Stimulated activated CD4-positive, alpha-beta T cell treated with anti-CD3 and anti-CD28 coated beads, Interleukin-2, amount 100 ng/mL, for 24 hours (primary cell): ENCODE measurements at places on chromosomes 2 and 18.

GRCh38 chr2:65602603-65603235 is 170.3 kb upstream of the SPRED2 start:
- no peak for DNase-seq

- DNase-seq, result no peak
Observed at GRCh38 chr2:147382322-147382948, 462.4 kb upstream of the ACVR2A start.

DNA sequence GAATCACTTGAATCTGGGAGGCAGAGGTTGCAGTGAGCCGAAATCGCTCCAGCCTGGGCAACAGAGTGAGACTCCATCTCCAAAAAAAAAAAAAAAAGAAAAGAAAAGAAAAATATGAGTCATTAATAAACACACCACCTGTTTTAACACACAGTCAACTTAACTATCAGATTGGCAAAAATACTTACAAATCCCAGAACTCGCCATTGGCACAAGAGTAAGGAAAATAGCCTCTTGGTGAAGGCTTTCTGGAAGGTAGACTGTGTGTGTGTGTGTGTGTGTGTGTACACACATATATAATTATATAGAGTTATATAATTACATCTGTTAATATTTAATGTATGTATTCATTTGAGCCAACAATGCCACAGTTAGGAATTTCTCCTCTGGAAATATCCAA is 63.7 kb upstream of the UXS1 start:
- DNase-seq, result no peak

- DNase-seq, result no peak
Observed at GRCh38 chr2:33292981-33293595, 183.4 kb upstream of the RASGRP3 start.

DNA sequence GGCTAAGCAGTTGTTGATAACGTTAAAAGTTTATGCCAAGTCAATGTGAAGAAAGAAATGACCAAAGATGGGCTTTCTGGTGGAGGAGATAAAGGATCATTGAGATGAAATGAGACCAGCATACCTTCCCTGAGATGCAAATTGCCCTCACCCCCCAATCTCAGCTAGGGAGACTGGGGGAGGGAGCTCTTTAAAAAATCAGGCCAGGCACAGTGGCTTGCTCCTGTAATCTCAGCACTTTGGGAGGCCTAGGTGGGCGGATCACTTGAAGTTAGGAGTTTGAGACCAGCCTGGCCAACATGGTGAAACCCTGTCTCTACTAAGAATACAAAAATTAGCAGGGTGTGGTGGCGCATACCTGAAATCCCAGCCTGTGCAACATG is 30.9 kb upstream of the KCMF1 start:
- no peak for DNase-seq

- DNase-seq, result no peak
Observed at GRCh38 chr2:205770577-205770976, 88.3 kb downstream of the NRP2 start.

DNA sequence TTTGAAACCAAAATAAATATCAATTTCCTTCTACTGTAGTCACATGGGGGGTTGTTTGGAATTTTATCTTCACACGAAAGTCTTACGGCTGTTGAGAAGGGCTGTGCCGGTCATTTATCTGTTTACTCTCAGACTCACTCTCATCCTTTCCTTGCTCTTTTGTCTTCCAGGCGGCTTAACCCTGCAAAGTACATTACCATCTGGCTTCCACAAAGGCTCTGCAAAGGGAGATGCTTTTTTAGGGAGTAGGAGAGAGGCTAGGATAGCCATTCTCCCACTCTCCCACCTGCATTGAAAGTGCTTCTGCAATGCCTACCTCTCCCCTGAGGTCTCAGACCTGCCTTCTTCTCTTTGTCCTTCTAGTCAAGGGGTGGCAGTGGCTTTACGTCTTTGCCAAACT is 247.6 kb downstream of the MEIS1 start:
- DNase-seq, result no peak

GRCh38 chr2:101559551-101559950 is 84.6 kb upstream of the RFX8 start:
- DNase-seq, result no peak

DNA sequence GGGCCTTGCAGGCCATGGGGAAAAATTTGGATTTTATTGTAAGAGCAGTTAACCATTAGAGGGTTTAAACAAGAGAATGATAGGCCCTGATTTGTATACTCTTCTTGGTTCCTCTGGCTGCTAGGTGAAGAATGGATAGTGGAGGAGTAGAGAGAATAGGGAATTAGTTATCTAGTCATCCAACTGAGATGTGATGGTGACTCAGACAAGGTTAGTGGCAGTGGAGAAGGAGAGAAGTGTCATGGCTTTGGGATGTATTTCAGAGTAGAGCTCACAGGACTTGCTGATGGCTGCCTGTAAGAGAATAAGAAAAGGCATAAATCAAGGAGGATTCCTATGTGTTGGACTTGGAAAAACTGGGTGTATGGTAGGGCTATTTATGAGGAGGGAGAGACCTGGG is 169.4 kb downstream of the PLCL1 start:
- DNase-seq, result no peak

DNA sequence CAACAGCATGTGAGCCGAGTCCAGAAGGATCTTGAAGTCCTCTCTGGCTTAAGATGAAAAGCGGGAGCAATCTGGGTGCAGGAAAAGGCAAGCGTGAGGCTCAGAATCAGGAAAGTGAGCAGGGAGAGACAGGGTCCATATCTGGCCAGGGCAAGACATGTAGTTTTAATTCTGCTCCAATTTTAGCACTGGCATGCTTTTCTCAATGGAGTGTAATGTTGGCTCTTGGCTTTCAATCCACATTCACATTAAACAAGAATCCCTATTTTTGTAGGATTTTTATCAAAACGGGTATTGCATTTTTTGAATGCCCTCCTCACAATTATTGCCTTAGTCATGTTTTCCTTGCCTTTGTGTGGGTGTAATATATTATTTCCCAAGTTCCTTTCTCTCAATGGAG is 6.0 kb downstream of the SPATA3 start:
- DNase-seq, result no peak

DNA sequence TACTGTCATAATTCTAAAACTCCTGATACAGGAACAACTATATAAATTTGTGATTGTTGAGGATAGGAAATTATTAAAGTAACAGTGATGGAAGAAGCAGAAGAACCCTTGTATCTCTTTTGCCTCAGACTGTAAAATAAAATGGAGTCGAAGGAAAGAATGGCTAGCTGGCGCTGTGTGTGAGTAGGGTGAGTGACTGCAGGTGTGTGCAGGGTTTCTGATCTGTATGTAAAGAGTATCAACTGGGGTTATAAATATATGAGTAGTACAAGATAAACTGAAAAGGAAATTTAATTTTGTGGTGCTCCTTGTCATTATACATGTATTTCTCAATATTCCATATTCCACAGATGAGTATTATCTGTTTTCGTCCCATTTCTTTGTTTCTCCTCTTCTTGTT is 15.2 kb downstream of the POLI start:
- no peak for DNase-seq

DNA sequence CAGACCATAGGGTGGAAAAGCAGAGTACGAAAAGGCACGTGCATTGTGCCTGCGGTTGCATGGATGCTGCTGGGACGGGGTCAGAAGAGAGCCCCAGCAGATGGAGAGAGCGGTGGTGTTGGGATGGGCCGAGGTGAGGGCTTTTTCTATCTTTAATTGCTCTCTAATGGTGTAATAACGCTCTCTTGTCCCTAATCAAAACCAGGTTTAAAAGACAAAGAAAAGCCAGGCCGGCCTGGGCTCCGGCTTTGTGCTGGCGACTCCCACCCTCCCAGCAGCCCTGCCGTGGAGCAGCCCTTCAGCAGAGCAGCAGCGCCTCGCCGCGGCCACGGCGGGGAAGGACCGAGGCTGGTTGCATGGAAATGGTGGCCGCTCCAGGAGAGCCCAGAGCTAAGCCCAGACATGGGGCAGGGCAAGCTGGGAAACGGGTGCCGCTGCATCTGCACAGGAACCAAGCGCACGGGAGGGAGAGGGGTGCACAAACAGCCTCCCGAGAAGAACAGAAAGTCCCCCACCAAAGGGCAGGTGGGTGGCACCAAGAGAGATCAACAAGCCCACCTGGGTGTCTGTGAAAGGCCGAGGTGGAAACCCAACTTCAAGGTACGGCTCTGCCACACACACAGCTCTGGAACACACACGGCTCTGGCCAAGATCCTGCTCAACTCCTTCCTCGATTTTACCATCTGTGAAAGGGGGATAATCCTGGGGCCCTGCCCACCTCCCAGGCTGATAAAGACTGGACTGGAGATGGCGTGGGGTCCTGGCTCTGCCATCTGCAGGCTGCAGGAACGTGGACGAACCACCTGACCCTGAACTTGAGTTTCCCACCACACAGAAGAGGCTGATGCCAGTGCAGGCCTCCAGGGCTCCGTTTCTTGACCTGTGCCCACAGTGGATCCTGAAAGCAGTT is 15.0 kb downstream of the HS1BP3 start:
- DNase-seq, result peak; percentile 64

GRCh38 chr2:24836206-24836605 is 43.0 kb downstream of the CENPO start:
- no peak for DNase-seq

GRCh38 chr2:3434654-3435053 is 55.2 kb downstream of the TRAPPC12 start:
- no peak for DNase-seq

DNA sequence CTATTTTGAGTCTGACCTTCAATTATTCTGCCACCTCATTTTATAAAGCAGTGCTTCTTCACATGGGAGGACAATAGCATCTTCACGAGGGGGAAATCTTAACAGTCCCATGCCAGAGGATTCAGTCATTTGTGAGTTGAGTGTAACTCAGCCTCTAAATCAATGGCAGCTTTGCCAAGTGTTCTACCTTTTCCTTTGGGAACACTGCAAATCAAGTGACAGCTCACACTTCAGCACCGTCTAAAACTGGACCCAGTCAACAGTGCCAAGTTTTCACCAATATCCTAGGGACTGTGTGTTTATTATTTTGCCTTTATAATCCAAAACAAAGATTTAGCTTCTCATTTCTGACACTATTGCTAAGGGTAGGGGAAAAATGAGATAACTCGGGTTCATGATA is 133.6 kb downstream of the FIGN start:
- no peak for DNase-seq

- DNase-seq, result no peak
Observed at GRCh38 chr2:184030989-184031388, 567.3 kb upstream of the ZNF804A start.

GRCh38 chr2:76675212-76675611 is 847.0 kb downstream of the LRRTM4 start:
- no peak for DNase-seq

DNA sequence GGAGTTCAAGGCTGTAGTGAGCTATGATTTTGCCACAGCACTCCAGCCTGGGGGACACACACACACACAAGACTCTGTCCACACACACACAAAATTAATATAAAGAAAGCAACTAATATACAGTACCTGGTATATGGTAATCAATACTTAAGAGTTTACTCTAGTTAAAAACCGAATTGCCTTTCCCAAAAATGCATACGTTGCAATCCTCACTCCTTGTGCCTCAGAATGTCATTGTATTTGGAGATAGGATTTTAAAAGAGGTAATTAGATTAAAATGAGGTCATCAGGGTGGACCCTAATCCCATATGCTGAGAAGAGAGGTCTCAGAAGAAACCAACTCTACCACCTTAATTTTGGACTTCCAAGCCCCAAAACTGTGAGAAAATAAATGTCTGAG is 35.7 kb downstream of the TMEM237 start:
- DNase-seq, result no peak

DNA sequence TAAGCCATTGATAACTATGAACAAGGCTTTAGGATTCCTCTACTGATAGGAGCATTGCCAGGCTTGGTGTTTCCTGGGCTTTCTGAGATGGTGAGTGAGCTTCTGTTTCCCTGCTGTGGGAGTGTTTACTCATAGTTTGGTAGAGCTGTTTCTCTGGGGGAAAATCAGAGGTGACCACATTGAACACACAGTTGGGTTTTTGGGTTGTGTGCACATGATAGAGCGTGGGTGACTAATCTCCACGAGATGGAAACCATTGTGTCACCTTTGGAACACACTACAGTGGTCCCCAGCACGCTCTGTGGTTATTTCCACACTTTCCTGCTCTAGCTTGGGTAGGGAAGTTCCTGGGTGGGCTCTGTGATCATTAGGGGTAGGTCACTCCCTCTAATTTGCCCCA is 5.4 kb downstream of the IL1R1 start:
- DNase-seq, result peak; percentile 56

DNA sequence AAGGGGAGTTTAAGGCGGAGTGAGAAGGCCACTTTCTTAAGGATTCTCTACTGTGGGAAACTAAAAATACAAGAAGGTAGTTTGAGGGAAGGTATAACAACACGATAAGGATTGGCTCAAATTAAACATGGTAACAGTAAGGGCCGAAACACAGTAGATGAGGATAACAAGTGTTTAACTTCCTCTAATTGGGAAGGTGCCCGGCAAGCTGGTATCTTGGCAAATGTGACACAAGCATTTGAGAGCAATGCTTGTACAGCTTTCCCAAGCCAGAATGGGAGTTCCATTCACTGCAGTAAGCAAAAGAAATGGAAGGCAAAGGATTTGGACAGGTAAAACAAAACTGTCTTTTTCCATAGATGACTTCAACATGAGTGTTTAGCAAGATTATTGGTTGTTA is 19.8 kb downstream of the USP40 start:
- DNase-seq, result no peak

DNA sequence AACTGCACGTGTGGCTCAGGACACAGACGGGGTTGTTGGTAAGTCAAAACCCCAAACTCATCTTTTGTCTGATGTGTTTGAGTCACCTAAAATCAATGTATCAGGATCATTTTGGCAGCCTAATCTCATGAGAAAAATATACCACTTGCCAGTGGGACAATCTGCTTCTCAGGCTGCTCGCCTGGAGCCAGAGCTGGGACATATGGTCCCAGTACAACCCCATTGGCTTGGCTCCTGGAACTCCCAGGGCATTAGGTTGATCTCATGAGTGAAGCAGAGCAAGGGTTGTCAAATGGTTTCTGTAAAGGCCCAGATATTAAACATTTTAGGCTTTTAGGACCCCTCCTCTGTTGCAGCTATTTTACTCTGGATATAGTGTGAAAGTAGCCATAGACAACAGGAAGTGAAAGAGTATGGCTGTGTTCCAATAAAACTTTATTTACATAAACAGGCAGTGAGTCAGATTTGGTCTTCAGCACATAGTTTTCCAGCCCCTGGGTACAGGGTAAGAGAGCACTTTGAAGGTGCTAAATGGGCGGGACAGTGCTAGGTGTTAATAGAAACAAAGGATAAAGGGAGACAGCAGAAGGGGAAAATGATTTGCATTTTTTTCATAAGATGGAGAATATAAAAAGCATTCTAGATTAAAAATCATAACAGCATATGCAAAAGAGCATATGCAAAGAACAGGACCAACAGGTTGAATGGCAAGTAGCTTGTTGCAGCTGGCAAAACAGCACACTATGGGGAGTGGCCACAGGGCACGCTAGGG is 290.8 kb downstream of the KCNS3 start:
- DNase-seq, result no peak

GRCh38 chr2:37652199-37652640 is 19.2 kb downstream of the CDC42EP3 start:
- no peak for DNase-seq
